ENCODE measurements at places on chromosomes 3 and 15. TPM values are rescaled to one million over a fixed set of nuclear protein-coding genes. Genes with fewer than 3 reads are reported as not detected.
A peak's percentile ranks its signal among the peaks of the same experiment; 100 is the strongest.

DNA sequence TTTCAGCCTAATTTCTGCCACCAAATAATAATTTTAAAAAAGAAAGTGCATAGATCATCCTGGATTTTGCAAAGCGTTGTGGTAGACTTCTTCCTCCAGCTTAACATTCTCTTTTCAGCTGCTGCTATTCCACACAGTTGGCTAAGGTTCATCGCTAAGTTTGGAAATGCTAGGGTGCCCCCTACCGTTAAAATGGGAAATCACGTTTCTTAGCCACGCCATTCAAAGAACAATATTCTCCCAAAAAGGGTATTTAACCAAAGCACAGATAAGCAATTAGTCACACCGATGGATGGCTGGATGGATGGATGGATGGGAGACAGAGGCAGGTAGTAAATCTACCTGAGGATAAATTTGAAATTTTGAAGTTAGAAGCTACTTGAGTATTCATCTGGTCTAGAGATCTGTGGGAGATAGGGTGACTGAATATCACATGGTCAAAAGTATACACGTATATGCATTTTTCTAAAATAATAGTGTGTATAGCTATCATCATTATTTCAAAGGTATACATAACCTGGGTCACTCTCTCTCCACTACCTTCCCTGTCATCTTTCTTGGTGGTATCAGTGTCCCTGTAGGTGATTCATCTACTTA lies 67.2 kb downstream of the EFHB start:
- no peaks in the 10 kb centered on the region for H3K27me3 ChIP-seq
- no peaks in the 10 kb centered on the region for H3K36me3 ChIP-seq
- DNase-seq, result no peak
- H3K4me1 ChIP-seq, result no peaks in the 10 kb centered on the region
- H3K4me3 ChIP-seq, result no peak overlapping the region
- H3K27ac ChIP-seq, result no peak overlapping the region

ZNF620 gene
- total RNA-seq, result 2.8 TPM

CDCP1 gene
- 7.3 TPM for total RNA-seq

CFAP44 gene
- total RNA-seq, result 7.3 TPM

GRCh38 chr15:56653787-56654186 lies 79.5 kb downstream of the ZNF280D start:
- H3K36me3 ChIP-seq, result no peaks in the 10 kb centered on the region
- DNase-seq, result no peak
- peak overlapping the region; percentile 82 for H3K27ac ChIP-seq
- no peak overlapping the region for H3K4me3 ChIP-seq
- peaks cover 20% of the 10 kb centered on the region for H3K4me1 ChIP-seq
- H3K27me3 ChIP-seq, result no peaks in the 10 kb centered on the region

GRCh38 chr15:58538225-58538727 lies 106.5 kb downstream of the LIPC start:
- H3K36me3 ChIP-seq, result no peaks in the 10 kb centered on the region
- H3K4me1 ChIP-seq, result no peaks in the 10 kb centered on the region
- H3K4me3 ChIP-seq, result no peak overlapping the region
- no peak overlapping the region for H3K27ac ChIP-seq
- DNase-seq, result no peak
- no peaks in the 10 kb centered on the region for H3K27me3 ChIP-seq

GRCh38 chr15:59345326-59345725 lies 27.3 kb downstream of the MYO1E start:
- no peaks in the 10 kb centered on the region for H3K27me3 ChIP-seq
- no peaks in the 10 kb centered on the region for H3K36me3 ChIP-seq
- DNase-seq, result no peak
- peaks cover 51% of the 10 kb centered on the region for H3K4me1 ChIP-seq
